Spleen (tissue), 13 donors: ENCODE measurements at places on chromosomes 3 and 15. TPM values are rescaled to one million over a fixed set of nuclear protein-coding genes. Genes with fewer than 3 reads are reported as not detected.
A peak's percentile ranks its signal among the peaks of the same experiment; 100 is the strongest.

LRRC15 gene
- not detected for total RNA-seq

DNA sequence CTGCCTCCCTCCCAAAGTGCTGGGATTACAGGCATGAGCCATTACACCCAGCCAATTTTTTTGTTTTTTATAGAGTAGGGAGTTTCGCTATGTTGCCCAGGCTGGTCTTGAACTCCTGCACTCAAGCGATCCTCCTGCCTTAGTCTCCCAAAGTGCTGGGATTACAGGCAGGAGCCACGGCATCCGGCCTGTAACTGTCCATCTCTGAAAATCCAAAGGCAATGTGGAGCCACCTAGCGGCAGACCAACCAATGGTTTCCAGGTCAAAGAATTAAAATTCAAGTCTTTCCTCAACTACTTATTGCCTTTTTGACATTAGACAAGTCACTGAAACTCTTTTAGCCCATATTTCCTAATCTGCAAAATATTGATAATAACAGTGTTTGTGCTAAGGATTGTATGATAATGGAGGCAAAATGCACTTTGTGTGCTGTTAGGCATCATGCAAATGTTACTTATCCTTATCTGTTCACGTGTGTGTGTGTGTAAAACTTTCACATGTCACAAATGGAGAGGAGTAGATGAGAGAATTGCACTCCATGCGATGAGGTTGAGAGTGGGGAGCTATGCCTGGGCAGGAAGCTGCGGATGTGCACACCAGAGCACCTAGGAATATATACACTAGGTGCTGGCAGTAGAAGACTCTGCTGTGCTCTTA is 48.7 kb downstream of the COL8A1 start:
- DNase-seq: no peak

SLC12A6 gene
- 83.9 TPM for total RNA-seq

TYRO3 gene
- 21.4 TPM for total RNA-seq

DNA sequence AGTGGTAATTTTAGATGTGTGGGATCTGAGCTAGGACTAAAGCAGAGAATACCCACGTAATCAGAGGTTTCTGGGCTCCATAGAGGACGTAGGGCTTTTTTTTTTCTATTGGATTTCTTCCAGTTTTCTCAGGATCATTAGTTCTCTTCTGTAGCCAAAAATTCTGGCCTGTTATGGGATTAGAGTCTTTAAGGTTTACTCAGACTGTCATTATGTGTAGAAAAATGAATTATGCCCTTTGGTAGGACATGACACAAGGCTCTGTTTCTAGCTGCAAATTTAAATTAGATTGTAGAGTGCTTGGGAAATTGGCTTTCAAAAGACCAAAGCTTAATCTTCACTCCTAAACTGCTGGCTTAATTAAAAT is 1.9 kb downstream of the SETD5 start:
- DNase-seq: no peak

- DNase-seq: no peak
Observed at GRCh38 chr15:83961311-83961710, 274.3 kb upstream of the GOLGA6L4 start.

FBXO40 gene
- total RNA-seq: not detected

DNA sequence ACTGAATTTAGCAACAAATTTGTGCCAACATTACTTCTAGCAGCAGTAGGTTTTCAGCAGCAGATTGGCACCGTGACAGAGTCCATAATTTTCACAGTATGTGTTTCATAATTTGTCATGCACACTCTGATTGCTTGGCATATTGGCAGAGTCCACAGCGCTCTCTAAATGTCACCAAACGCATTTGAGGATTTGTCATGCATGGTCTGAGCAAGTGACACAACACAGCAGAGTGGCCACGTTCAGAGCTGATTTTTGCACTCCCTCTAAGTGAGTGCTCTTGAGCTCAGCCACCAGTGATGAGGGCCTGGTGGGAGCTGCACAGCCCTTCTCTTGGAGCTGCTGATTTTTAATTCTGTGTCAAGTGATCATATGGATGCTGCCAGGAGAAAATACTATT is 1270.8 kb downstream of the ROBO1 start:
- DNase-seq: no peak

ZXDC gene
- 32.4 TPM for total RNA-seq

PDIA5 gene
- 19.1 TPM for total RNA-seq

GPR149 gene
- total RNA-seq: not detected

CHRNA3 gene
- 0.46 TPM for total RNA-seq

DLEC1 gene
- total RNA-seq: 1.1 TPM

- no peak for DNase-seq
Observed at GRCh38 chr15:72135719-72136118, 17.5 kb downstream of the SENP8 start.

- no peak for DNase-seq
Observed at GRCh38 chr15:64029110-64029509, 17.2 kb downstream of the DAPK2 start.

DNA sequence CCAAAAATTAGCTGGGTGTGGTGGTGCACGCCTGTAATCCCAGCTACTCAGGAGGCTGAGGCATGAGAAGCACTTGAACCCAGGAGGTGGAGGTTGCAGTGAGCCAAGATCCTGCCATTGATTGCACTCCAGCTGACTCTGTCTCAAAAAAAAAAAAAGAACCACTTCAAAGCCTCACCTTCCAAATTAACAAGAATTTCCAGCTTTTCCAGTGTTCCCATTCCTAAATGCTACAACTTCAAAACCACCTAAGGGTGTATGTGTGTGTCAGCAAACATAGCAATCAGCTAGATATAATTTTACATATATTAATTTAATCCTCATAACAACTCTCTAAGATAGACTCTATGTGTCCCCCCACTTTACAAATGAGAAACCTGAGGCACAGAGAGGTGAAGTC is 512.5 kb upstream of the PROK2 start:
- no peak for DNase-seq

DNA sequence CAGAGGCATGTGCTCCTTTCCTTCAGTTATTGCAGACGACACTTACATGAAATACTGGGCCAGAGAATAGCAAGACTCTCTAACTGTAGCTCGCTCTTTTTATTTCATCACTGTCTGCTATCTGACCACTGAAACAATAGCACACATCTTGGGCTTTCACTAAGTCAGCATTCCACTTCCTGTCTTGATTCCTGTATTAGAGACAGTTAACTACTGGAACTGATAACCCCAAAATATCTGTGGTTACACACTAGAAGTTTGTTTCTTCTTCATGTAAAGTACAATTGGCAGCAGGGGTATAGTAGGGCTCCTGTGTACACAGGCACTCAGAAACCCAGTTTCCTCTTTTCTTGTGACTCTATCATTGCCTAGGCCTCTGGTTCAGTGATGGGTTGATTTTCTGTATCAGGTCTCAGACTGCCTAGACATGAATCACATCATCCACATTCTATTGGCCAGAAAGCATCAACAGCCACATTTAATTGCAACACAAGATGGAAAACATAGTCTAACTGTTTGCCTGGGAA is 230.2 kb upstream of the CD96 start:
- DNase-seq: no peak

DNA sequence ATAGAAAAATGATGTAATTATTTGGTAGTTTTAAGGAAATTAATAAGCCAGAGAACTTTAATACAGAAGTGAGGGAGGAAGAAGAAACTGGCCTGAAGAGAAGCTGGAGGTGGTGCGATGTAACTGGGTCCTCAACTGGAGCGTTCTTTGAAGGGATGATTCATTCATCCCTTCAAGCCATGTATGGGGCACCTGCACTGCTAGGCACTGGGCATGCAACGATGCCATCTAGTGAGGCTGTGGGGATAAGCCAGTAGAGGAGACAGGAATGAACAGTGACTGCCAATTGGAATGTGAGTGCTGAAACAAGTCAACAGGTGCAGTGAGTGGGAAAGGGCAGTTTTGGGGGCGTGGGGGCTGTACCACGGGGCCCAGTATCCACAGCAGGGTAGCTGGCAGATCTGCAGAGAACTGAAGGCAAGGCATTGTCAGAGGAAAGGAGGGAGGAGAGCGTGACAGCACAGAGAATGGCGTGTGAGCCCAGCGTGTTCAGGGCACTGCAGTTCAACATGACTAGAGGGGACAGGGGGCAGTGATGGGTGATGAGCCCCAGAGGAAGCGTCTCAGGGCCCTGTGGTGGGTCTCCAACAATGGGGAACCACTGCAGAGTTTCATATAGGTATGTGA is 3.8 kb upstream of the KIF23 start:
- peak; percentile 51 for DNase-seq

TMOD2 gene
- total RNA-seq: 13.8 TPM

ACTC1 gene
- 2.2 TPM for total RNA-seq

CPLX3 gene
- total RNA-seq: 29.5 TPM

RPUSD2 gene
- 8.3 TPM for total RNA-seq

ETV5 gene
- total RNA-seq: 24.4 TPM

- DNase-seq: no peak
Observed at GRCh38 chr15:29480278-29480677, 210.7 kb upstream of the NSMCE3 start.

DNA sequence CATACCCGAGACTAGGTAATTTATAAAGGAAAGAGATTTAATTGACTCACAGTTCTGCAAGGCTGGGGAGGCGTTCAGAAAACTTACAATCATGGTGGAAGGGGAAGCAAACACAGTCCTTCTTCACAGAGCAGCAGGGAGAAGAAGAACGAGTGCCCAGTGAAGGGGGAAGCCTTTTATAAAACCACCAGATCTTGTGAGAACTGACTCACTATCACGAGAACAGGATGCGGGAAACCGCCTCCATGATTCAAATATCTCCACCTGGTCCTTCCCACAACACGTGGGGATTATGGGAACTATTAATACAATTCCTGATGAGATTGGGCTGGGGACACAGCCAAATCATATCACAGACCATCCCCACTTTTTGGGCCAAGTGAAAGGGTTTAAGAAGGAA is 58.8 kb upstream of the CTXND1 start:
- no peak for DNase-seq

GRCh38 chr3:40120806-40121205 is 188.7 kb upstream of the EIF1B start:
- DNase-seq: no peak

- DNase-seq: peak; percentile 40
Observed at GRCh38 chr3:127383656-127384179, 95.9 kb upstream of the PRR20G start.

AQP9 gene
- total RNA-seq: 72.9 TPM

- DNase-seq: no peak
Observed at GRCh38 chr15:71043373-71043772, 71.9 kb upstream of the THSD4 start.

ZIC4 gene
- not detected for total RNA-seq

DNA sequence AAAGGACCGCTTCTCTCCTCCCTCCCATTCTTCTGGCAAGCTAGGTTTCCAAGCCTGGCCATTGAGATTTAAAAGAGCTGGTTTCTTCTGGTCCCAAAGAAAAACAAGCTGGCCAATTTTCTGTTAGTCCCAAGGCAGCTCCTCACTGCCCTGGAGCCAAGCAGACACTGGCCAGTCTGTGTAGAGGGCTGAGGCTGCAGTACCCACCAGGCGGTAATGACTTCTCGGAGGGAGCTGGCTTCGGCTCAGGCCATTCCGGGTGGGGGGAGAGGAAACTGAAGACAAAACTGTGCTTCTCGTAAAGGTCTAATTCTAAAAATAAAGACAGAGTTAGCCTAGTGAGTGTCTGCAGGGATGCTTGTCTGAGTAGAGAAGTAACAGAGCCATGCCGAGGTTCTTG is 78.5 kb upstream of the SMAD3 start:
- DNase-seq: no peak

DNA sequence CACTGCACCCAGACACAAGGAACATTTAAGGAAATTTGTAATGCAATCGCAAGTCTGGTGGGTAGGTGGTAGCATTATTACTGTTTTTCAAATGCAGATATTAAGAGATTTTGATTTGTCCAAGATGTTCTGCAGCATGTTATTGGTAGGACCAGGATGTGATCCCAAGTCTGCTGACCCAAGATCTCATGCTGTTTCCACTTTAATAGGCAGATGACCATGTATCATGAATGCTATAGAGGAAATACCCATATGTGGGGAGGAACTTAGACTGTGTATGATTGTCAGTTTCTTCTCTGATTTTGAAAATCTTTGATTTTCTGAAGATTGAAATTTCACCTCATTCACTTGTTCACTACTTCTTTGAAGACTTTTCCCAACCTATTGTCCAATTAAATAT is 28.7 kb downstream of the ATP6V1A start:
- DNase-seq: no peak

DNA sequence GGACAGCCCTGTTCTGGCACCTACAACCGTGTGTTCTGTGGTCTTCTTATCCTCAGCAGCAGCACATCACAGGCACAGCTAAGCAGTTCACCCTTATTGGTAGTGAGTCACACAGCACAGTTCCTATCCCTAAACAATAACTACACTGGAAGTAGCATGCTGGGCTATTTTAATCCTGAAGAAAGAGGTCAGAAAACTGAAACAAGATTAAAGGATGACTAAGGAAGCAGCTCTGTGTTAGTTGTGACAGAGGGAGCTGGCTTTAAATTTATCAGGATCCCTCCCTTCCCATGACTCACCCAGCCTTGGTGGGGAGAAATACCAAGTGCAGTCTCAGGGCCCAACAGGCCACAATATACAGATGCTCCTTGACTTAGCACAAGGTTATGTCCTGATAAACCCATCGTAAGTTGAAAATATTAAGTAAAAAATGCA is 144.3 kb downstream of the ERC2 start:
- no peak for DNase-seq

DNA sequence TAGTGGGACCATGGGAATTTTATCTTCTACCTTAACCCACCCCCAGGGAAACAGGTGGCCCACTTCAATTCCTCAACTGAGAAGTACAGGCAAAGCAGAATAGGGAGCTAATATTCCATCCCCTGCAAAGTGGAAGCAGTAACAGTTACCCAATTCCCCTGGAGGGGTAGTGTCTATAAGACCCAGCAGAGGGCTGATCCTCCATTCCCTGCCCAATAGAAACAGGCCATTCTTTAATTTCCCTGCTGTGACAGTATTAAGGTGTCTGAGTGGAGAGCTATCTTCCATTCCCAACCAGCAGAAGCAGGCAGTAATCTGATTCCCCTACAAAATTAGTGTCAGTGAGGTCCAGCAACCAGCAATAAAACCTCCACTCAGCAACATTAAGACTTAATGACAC is 219.8 kb downstream of the ULK4 start:
- DNase-seq: no peak

MST1R gene
- total RNA-seq: 5.1 TPM

DNA sequence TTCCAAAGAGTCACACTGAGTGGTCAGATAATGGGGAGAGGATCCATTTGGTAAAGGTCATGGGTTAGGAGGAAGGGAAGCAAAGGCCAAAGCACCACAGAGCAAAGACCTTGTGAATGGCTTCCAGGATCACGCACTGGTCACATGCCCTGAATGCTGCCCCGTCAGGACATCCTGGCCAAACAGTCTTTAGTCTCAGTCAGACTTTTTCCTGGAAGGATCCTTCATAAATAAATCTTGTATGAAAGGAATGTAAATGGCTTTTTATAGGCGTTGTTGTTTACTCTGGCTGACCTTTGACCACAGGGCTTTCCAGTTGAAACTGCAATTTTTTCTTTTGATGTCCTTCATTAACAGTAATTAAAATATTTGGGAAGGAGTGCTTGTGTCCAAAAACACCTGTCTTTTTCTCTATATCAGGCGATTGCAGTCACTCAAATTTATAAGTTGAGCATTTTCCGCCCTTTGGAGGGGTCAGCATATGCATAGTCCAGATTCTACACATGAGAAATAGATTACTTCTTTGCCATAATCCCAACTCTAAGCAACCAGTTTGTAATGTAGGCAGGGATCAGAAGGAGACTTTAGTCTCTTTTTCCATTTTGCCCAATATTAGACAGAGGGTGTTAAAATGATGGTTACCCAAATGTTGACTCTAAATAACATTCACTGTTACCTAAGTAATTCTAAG is 48.4 kb downstream of the CHAC1 start:
- DNase-seq: no peak
